Adrenal gland (tissue), 19 donors: ENCODE measurements at places on chromosomes 1 and 21. TPM values are rescaled to one million over a fixed set of nuclear protein-coding genes. Genes with fewer than 3 reads are reported as not detected.

GRCh38 chr21:39885119-39885848, 18.0 kb downstream of the PCP4 start:
- no peak overlapping the region for H3K27ac ChIP-seq
- H3K27me3 ChIP-seq: no peaks in the 10 kb centered on the region
- no peak for DNase-seq
- no peaks in the 10 kb centered on the region for H3K4me1 ChIP-seq
- H3K4me3 ChIP-seq: no peak overlapping the region

GRCh38 chr1:156673387-156674121, 3.7 kb downstream of the NES start:
- no peak overlapping the region for H3K4me3 ChIP-seq
- no peaks in the 10 kb centered on the region for H3K36me3 ChIP-seq
- no peak overlapping the region for H3K27ac ChIP-seq

Gene RAP1GAP
- total RNA-seq: 67.0 TPM

Gene NUF2
- 0.53 TPM for total RNA-seq

GRCh38 chr21:41827951-41828883, 50.9 kb downstream of the PRDM15 start:
- no peak overlapping the region for H3K4me3 ChIP-seq
- no peaks in the 10 kb centered on the region for H3K4me1 ChIP-seq
- no peak for DNase-seq
- H3K27me3 ChIP-seq: no peaks in the 10 kb centered on the region

DNA sequence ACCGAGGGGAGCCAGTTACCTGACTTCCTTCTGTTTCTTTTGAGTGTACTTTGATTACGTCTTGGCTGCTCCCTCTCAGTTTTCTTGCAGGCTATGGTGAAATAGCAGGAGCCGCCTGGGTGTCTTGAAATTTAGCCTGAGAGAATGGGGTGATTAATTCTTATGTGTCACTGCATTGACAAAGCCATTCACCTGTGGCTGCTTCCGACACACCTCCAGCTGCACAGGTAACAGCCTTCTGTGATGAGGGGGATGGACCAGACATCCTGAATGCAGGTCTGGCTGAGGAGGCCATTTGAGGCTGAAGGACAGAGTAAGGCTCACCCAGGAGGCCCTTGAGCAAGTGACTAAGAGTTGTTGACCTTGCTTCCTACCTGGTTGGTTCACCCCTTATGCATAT, 16.5 kb downstream of the CACNA1E start:
- no peak overlapping the region for H3K27ac ChIP-seq
- DNase-seq: no peak
- H3K27me3 ChIP-seq: no peaks in the 10 kb centered on the region
- H3K36me3 ChIP-seq: no peaks in the 10 kb centered on the region
- peaks cover 5% of the 10 kb centered on the region for H3K4me1 ChIP-seq

DNA sequence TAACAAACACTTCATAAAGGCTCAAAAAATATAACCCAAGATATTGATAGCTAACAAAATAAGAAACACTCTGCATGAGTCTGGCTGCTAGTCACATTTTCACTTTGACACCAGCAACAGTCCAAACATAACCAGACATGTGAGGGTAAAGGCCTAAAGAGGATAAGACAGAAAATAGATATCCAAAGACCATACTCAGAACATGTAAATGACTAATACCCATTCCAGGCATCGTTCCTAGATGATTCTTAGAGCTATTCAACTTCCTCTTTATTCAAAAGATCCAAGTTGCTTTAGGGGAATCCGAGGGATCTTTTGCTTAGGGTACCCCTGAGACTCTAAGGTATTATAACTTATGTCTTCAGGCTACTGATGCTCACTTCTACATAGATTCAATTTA, 5.1 kb downstream of the COL24A1 start:
- peaks cover 14% of the 10 kb centered on the region for H3K27me3 ChIP-seq
- H3K4me1 ChIP-seq: peaks cover 13% of the 10 kb centered on the region
- no peak for DNase-seq
- H3K4me3 ChIP-seq: no peak overlapping the region

GRCh38 chr1:44033756-44034155, 2.5 kb upstream of the SLC6A9 start:
- no peaks in the 10 kb centered on the region for H3K27me3 ChIP-seq
- H3K4me1 ChIP-seq: peaks cover 26% of the 10 kb centered on the region
- H3K4me3 ChIP-seq: no peak overlapping the region
- no peak overlapping the region for H3K27ac ChIP-seq
- no peaks in the 10 kb centered on the region for H3K36me3 ChIP-seq

- no peak overlapping the region for H3K27ac ChIP-seq
- DNase-seq: no peak
- no peak overlapping the region for H3K4me3 ChIP-seq
Measured at GRCh38 chr1:178713259-178713658, 11.8 kb upstream of the RALGPS2 start.

DNA sequence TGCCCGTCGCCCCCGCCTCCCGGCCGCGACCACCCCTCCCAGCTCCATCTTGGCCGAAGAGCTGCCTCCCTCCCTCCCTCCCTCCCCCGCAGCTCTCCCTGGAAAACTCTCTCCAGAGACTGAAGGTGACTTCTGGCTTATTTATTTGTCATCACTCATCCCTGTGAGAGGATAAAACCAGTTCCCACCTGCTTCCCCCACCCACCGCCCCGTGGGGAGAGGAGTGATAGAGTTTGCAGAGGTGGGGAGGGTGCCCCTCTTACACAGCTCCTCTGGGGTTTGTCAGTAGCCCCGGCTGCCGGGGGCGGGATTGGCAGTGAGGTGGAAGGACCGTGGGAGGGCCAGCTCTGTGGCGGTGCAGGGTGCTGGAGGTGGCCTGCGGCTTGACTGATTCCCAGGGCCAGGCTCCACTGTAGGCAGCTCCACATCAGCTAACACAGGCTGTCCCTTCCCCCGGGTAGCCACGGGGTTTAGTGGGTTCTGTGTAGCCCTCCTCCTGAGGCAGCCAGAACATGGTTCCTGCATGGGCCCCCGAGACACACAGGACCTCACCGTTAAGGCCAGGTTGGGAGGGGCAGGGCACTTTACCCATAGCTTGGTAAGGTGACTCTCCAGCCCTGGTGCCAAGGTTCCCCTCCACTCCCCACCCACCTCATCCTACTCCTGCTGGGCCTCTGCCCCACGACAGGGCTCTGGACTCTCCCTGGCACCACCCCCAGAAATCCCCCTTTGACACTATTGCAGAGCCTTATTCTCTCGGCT, 62.2 kb downstream of the ELK4 start:
- H3K27me3 ChIP-seq: peaks cover 34% of the 10 kb centered on the region
- no peak for DNase-seq
- H3K36me3 ChIP-seq: no peaks in the 10 kb centered on the region
- H3K27ac ChIP-seq: no peak overlapping the region
- H3K4me3 ChIP-seq: peak overlapping the region; percentile 44

DNA sequence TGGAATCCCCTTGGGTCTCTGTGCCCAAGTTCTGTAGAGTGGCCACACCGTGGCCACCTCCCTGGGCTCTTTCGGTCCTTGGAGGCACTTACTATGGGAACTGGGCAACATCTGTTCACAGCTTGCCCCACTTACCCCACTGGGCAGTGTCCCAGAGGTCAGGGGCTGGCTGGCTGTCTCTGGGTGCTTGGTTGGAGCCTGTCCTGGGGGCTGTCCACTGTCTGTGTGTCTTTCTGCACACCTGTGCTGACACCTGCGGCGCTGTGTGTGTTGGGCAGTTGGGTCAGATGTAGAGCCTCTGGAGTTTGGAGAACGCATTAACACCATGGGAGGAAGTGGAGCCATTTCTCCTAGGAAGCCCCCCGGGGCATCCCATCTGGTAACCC, 1.3 kb upstream of the TMEM54 start:
- H3K27ac ChIP-seq: no peak overlapping the region
- DNase-seq: no peak
- peaks cover 11% of the 10 kb centered on the region for H3K4me1 ChIP-seq
- no peak overlapping the region for H3K4me3 ChIP-seq
- no peaks in the 10 kb centered on the region for H3K36me3 ChIP-seq
- H3K27me3 ChIP-seq: no peaks in the 10 kb centered on the region

- no peak overlapping the region for H3K27ac ChIP-seq
- H3K27me3 ChIP-seq: no peaks in the 10 kb centered on the region
- H3K4me1 ChIP-seq: no peaks in the 10 kb centered on the region
- DNase-seq: no peak
- no peak overlapping the region for H3K4me3 ChIP-seq
- H3K36me3 ChIP-seq: no peaks in the 10 kb centered on the region
Measured at GRCh38 chr1:248697907-248698306, 4.7 kb downstream of the OR14I1 start.

DNA sequence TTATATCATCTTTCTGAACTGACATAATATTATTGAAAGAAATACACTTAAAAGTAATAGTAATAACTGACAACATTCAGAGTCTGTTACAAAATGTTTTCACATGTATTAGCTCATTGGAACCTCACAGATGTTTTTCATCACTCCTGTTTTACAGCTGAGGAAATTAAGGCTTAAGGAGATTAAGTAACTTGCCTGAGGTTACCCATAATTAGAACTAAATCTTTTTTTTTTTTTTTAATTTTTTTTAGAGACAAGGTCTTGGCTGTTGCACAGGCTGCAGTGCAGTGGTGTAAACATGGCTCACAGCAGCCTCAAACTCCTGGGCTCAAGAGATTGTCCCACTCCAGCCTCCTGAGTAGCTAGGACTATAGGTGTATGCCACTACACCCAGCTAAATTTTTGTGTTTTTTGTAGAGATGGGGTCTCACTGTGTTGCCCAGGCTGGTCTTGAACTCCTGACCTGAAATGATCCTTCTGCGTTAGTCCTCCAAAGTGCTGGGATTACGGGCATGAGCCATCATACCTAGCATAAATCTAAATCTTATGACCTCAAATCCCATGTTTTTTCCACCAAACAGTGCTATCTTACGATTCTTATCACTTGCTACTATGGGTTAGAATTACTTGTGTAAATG, 64.7 kb upstream of the MACF1 start:
- no peak overlapping the region for H3K27ac ChIP-seq
- H3K4me1 ChIP-seq: peaks cover 15% of the 10 kb centered on the region
- H3K4me3 ChIP-seq: no peak overlapping the region
- H3K36me3 ChIP-seq: no peaks in the 10 kb centered on the region
- DNase-seq: no peak

DNA sequence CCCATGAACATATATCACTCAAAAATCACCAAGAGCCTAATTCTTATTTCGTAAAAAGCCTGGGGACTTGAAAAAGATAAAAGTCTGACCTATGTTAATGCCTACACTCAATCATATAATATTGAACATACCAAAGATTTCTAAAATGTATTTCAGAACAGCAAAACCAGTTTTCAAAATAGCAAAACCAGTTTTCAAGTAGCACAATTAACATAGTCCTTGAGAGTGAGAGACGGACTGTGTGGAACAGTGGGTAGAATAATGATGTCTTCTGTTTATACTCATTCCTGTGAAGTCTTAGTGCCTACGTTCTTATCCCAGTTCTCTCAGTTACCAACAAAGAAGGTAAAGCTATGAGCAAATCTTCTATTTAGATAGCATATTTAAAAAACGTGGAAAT, 22.3 kb upstream of the RGS2 start:
- H3K4me1 ChIP-seq: no peaks in the 10 kb centered on the region
- no peak overlapping the region for H3K4me3 ChIP-seq
- H3K27me3 ChIP-seq: no peaks in the 10 kb centered on the region
- no peaks in the 10 kb centered on the region for H3K36me3 ChIP-seq
- DNase-seq: no peak

GRCh38 chr1:170164103-170164763, 18.5 kb downstream of the NTMT2 start:
- DNase-seq: no peak
- no peaks in the 10 kb centered on the region for H3K27me3 ChIP-seq
- no peak overlapping the region for H3K27ac ChIP-seq
- H3K4me1 ChIP-seq: no peaks in the 10 kb centered on the region
- H3K36me3 ChIP-seq: no peaks in the 10 kb centered on the region
- no peak overlapping the region for H3K4me3 ChIP-seq

DNA sequence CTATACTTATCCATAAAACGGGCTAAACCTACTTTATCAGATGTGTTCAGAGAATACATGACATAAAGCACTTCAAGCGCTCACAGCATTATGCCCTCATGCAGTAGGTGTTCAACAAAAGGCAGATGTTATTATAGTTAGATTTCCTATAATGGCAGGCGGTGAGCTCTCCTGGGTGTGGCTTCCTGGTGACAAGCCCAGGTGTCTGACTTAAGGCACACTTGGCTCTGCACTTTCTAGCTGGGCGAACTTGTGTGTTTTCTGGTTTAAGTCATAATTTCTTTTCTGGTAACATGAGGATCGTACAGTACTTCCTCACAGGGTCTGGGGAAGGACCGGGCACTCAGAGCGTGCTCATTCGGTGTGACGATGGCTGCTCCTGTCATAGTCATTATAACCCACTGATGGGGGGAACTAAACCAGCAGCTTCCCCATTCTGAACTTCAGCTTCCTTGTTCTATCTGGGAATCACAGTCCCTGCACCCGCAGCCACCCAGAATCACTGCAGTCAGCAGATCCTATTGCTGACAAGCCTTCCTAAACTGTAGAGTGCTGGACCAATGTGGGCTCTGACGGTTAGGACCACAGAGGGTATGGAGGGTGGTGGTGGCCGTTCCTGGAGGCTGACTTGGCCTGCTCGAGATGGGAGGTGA, 52.8 kb downstream of the IGSF21 start:
- no peaks in the 10 kb centered on the region for H3K27me3 ChIP-seq
- no peak overlapping the region for H3K27ac ChIP-seq
- no peaks in the 10 kb centered on the region for H3K4me1 ChIP-seq
- H3K4me3 ChIP-seq: no peak overlapping the region

Gene WDR64
- 0.11 TPM for total RNA-seq

- H3K27ac ChIP-seq: no peak overlapping the region
- no peaks in the 10 kb centered on the region for H3K4me1 ChIP-seq
- no peak for DNase-seq
- no peaks in the 10 kb centered on the region for H3K36me3 ChIP-seq
Measured at GRCh38 chr1:116287341-116288200, 85.5 kb upstream of the ATP1A1 start.

DNA sequence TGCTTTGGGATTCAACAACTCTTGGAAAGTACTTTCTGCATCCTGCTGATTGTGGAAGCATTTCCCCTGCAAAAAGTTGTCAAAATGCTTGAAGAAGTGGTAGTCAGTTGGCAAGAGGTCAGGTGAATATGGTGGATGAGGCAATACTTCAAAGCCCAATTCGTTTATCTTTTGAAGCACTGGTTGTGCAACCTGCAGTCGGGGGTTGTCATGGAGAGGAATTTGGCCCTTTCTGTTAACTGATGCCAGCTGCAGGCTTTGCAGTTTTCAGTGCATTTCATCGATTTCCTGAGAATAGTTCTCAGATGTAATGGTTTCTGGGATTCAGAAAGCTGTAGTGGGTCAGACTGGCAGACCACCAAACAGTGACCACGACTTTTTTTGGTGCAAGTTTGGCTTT, 47.6 kb upstream of the GJA5 start:
- no peaks in the 10 kb centered on the region for H3K4me1 ChIP-seq
- no peaks in the 10 kb centered on the region for H3K27me3 ChIP-seq
- H3K36me3 ChIP-seq: no peaks in the 10 kb centered on the region
- no peak overlapping the region for H3K27ac ChIP-seq

DNA sequence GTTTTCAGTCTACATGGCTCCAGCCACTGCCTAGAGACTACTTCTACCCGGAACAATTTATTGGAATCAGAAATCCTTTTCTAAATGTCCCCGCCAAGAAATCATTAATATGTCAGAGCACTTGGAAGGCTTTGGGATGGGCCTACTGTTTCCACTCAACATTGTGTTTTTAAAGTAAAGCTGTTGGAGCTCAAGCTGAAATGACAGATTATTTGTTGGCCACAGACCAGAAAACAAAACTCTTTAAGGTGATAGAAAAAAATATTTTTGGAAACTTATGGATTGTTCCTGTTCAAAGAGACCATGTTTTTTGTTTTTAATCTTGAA, 496 bp downstream of the VPS45 start:
- no peaks in the 10 kb centered on the region for H3K27me3 ChIP-seq
- peak overlapping the region; percentile 65 for H3K4me3 ChIP-seq
- H3K36me3 ChIP-seq: no peaks in the 10 kb centered on the region
- peak overlapping the region; percentile 96 for H3K27ac ChIP-seq
- no peak for DNase-seq
